Stimulated activated CD8-positive, alpha-beta memory T cell treated with anti-CD3 and anti-CD28 coated beads, Interleukin-4, amount 100 ng/mL, for 4 hours (primary cell): ENCODE measurements at places on chromosomes 11 and 22.
A peak's percentile ranks its signal among the peaks of the same experiment; 100 is the strongest.

DNA sequence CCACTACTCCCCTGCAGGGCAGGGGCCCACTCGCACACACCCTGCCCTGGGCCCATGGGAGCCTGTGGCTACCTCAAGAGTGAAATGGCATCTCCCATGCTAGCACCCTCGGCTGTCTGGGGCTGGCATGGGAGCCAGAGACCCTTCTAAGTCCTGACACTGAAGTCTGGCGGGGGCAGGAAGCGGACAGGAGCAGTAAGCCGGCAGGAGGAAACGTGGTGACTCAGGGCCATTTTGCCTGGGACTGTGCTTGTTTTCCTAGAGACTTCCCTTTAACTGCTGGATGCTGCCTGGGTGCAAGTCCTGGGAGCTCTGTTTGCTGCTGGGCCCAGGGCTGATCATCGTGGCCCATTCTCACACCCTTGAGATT is 16.8 kb downstream of the RELT start:
- DNase-seq = no peak

- no peak for DNase-seq
Measured at GRCh38 chr22:25351631-25352293, 132.3 kb downstream of the CRYBB2 start.

DNA sequence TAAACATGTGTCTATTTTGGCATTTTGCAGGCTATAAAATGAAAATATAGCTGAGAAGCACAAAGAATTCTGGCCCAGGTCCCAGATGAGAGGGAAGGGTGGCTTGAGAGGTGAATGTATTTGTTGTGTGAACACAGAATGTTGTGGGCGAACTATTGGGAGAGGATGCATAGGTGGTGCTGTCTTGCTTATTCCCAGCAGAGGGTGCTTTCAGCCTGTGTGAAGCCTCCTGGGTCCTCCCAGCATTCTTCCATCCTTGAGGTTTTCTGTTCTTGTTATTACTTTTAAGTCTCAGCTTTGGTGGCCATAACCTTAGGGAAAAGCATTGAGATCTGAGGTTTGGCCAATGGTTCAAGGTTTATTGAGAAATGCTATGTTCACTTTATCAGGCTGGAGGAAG is 108.7 kb upstream of the SNX19 start:
- no peak for DNase-seq

- DNase-seq = no peak
Measured at GRCh38 chr22:39243439-39244135, 1.2 kb downstream of the PDGFB start.

GRCh38 chr11:44729713-44730112 is 3.0 kb downstream of the TSPAN18 start:
- DNase-seq = no peak

GRCh38 chr11:78039391-78039918 is 16.4 kb upstream of the KCTD14 start:
- DNase-seq = no peak

- DNase-seq = no peak
Measured at GRCh38 chr22:36740716-36741115, 35.2 kb downstream of the IFT27 start.

GRCh38 chr11:85679576-85679975 is 6.4 kb downstream of the CCDC89 start:
- DNase-seq = no peak

GRCh38 chr11:69301455-69302401 is 7.8 kb downstream of the MYEOV start:
- DNase-seq = no peak

- DNase-seq = no peak
Measured at GRCh38 chr11:67271541-67272284, 5.4 kb downstream of the GRK2 start.

GRCh38 chr11:12778240-12778905 is 104.2 kb downstream of the TEAD1 start:
- no peak for DNase-seq

DNA sequence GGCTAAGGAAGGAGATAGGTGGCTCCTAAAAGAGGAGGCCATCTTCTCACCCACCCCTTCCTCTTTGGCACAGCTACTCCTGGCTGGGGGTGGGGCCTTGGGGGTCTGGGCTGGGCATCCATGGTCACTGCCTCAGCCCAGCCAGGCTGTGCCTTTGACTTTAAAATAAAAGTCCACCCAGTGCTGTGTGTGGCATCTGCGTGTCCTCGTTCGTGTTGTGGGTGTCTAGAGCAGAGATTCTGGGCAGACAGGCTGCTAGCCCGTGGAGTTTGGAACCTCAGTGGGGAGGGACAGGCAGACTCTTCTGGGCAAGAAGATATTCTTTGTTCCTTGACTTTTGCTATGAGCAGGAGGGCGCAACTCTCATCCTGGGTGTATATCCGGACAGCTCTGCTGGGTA is 13.1 kb downstream of the RPS6KA4 start:
- no peak for DNase-seq

DNA sequence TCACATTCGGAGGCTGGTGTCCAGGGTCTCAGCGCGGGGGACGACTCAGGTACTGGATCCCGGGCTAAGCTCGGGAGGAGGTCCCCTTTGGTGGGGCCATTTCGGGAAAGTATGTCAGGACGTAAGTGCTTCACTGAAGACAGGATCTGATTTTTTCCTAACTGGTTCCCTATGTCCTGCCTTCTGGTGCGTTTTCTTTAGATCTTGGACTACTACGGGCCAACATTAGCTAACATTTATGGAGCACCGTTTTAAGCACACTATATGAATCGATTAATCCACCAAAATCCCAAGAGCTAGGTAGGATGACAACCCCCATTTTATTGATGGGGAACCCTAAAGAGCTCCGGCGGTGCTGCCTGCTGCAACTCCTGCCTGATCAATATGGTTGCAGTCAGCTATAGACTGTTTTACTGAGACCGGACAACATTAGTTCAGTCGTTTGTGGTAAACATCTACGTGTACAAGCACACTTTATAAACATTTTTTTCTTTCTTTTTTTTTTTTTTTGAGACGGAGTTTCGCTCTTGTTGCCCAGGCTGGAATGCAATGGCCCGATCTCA is 17.0 kb upstream of the WDR74 start:
- no peak for DNase-seq

DNA sequence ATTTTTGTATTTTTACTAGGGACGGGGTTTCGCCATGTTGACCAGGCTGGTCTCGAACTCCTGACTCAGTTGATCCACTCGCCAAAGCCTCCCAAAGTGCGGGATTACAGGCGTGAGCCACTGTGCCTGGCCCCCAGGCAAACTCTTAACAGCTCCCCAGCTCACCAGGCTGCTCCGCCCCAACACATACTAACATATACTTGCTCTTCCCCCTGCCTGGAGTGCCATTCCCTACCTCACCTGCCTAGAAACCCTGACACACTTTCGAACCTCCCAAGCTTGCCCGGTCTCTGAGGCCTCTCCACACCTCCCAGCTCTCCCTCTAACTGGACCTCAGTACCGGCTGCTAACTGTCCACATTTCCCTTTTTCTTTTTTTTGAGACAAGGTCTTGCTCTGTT is 8.5 kb downstream of the MAP4K2 start:
- no peak for DNase-seq

DNA sequence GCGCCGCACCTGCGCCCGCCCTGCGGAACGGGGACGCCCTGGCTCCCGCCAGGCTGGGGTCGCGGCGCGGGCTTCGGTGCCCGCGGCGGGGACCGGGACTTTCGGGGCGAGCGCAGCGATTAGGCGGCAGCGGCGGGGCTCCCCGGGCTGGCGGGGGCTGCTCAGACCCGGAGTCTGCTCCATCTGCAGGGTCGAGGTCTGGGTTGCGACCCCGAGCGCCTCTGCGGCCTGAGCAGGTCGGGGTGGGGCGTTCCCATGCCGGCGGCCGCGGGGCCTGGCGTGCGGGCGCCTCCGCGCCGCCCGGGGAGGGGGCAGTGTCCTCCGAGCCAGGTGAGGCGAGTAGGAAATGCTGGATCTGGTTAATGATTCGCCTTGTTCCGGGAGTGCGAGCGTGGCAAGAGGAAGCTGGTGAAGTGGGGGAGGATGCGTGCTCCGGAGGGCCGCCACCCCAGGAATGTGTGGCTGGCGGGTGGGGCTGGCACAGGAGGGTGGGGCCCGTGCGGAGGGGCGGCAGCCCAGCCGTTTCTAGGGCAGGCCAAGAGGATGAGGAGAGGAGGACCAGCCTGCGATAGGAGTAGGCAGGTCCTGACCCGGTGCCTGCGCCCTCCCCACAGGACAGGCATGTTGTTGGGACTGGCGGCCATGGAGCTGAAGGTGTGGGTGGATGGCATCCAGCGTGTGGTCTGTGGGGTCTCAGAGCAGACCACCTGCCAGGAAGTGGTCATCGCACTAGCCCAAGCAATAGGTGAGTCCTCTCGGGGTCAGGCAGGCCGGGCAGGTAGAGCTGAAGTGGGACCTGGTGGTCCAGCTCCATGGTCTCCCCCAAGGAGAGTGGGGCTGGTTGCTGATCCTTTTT is 606 bp downstream of the RASSF7 start:
- DNase-seq = no peak

DNA sequence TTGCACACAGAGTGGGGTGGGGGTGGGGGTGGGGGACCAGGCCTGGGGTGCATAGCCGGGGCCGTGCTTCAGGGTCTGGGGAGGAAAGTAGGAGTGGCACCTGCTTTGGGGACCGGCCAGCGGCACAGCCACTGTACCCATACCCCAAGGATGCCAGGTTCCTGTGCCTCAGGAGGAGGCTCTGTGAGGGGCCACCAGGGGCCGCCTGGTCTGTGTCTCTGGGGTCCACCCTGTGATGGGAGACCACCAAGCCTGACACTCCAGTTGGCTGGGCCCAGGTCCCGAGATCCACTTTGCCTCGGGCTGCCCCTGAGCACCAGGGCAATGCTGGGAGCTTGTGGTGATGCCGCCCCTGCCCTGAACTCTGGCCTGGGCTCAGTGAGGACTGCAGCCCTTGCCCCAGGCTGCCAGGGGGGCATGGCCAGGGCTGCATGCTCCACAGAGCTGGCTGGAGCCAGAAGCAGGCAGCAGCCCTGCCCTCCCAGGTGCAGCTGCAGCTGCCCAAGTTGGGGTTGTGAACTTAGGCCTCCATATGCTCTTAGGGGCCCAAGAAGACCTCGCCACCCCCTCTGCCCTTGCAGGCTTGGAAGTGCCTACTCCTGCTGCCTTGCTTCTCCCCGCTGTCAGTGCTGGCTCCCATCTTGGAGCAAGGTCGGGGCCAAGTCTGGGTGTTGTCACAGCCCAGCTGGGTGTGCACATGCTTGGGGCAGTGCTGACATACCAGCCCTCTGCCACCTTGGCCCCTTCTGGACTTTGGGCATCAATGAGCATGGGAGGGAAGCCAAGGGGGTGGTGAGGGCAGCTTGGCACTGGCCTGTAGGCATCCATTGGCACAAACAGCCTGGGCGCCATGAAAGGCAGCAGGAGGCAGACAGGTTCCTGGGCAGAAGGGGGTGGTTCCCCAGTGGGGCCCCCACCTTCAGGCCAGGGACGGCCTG is 123.3 kb upstream of the THY1 start:
- DNase-seq = no peak

DNA sequence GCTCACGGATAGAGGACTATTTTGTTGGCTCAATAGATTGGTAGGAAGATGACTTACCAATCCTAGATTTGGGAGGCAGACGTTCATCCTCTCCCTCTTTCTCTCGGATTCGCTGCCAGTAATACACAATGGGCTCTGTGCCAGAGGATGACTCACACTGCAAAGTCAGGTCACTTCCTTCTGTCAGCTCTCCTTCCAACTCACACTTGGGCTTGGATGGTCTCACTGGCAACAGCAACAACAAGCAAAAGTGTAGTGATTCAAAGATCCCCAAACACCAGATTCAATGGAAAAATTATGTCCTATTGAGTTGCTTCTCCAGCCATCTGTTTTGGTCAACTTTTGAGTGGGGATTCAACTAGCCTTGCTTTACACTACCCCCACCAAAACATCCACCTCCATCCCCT is 21.7 kb upstream of the HSPA8 start:
- peak; percentile 21 for DNase-seq

GRCh38 chr11:20034941-20035340 is 125.3 kb downstream of the DBX1 start:
- no peak for DNase-seq

DNA sequence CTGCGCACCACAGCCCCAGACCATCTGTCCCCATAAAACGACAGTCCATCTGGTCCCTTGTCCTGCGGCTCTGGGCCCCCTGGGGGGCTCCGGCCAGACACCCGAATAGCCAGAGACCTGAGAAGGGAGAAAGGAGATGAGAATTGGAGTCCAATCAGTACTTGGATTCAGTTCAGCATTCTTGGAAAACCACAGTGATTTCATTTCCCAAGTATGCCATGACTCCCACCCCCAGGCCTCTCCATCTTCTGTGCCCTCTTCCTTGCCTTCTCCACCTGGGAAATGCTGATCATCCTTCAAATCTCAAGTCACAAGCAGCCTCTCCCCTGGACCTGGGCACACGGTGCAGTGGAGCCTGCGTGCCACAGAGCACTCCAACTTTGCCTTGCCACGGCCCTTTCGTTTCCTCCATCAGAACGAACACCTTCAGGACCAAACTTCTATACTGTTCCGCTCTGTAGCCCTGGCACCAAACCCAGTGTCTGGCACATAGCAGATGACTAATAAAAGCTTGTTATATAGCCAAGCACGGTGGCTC is 10.9 kb upstream of the MFNG start:
- DNase-seq = no peak

GRCh38 chr22:41762980-41763779 is 37.3 kb upstream of the CCDC134 start:
- no peak for DNase-seq

DNA sequence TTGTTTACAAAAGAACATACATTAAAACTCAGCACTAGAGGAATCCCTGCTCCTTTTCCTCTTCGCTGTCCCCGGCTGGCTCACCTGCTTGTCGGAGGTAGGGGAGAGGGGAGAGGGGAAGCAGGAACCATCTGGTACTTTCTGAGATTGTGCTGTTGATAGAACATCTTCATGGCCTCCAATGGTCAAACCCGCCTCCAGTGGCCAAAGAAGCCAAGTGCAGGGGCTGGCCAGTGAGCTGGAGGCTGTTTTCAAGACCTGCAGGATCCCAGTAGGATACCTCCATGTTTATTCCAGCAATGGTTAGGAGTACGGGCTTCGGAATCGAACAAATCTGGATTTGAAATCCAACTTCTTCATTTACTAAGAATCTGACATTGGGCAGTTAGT is 92.6 kb downstream of the PKNOX2 start:
- no peak for DNase-seq

DNA sequence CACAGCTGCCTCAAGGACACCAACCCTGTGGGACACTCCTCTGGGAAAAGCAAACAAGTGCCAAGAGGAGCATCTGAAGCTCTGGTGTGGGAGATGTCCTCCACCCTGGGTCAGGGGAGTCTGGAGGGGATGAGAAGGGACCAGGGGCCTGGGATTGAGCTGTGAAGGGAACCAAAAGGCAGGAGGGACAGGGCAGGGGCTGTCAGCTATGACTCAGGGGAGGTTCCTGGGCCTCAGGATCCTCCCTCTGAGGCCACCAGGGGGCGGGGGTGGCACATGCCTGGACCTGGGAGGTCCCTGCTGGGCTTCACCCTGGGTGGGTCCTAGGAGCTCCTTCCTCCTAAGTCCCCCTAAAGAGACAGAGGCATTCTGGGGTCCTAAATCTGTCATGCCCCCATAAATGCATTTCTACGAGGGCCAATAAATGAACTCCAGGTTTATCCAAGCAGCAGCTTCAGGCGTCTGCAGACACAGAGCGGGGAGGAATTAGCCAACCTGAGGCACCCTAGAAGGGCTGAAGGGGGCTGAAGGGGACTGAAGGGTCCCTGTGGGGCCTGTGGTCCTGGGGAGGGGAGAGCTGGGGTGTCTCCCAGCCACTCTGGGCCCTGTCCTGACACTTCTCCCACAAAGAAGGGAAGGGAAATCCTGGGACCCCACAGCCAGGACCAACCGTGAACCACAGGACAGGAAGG is 31.9 kb upstream of the IGLL5 start:
- DNase-seq = no peak

GRCh38 chr11:65640483-65641296 is 2.8 kb downstream of the SIPA1 start:
- no peak for DNase-seq
